ENCODE measurements at places on chromosomes 16 and 17.

DNA sequence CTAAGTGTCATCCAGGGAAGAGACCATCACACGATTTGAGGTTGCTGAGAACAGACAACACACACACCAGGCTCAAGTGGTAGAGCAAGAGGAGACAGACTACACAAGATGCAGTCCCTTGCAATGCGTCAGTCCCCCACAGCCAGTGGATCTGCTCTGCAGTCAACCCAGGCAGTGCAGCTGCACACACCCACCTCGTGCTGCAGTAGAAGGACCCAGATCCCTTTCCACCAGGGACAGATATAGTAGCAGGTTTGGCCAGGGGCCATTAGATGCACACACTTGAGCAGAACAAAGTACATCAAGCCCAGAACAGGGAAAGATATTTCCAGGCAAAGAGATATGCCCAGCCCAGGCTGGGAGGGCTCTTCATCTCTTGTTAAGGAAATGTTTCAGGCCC is 112.9 kb downstream of the GRIN2A start:
- no peak for DNase-seq

GRCh38 chr17:79810130-79811010 is 13.5 kb upstream of the CBX8 start:
- DNase-seq, result peak; percentile 73

DNA sequence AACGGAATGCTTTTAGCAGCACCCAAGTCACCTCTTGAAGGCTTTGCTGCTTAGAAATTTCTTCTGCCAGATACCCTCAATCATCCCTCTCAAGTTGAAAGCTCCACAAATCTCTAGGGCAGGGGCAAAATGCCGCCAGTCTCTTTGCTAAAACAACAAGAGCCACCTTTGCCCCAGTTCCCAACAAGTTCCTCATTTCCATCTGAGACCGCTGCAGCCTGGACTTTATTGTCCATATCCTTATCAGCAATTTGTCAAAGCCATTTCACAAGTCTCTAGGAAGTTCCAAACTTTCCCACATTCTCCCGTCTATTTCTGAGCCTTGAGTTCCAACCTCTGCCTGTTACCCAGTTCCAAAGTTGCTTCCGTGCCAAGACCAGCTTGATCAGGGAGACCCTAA is 27.4 kb downstream of the TMC6 start:
- no peak for DNase-seq

DNA sequence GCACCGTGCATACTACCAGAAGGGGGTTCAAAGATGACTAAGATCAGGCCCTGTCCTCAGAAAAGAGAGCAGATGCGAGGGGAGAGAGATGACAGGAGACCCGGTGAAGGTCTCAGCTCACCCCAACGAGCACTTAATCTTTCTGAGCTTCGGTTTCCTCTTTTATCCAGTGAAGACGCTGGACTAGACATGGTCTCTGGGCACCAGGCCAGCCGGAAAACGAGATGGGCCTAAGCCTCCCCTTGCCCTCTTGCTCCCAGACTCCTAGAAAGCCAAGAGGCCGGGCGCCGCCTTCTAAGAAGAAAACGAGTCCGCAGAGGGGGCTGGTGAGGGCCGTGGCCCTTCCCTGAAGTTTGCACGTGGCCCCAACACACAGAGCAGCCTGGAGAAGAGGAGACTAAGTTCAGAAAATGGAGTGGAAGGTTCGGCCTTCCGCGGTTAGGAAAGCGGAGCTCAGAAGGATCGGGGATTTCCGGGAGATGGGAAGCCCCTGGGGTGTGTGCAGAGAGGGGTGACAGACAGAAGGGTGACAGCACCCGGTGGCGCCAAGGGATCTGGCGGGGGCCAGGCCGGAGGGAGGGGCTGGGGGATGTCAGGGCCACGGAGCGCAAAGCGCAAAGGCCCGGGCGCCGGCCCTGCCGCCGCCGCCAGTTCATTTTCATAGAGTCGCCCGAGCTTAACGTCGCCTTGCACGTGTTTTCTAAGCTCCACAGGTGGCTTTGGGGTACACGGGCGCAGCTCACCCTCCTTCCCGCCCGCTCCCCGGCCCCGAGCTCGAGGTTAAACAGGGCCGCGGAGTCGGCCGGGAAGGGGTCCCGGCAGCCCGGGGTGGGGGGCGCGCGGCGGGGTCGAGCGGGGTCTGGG is 42.1 kb upstream of the BHLHA9 start:
- DNase-seq, result no peak

GRCh38 chr17:65035704-65036103 is 20.8 kb downstream of the GNA13 start:
- DNase-seq, result no peak

GRCh38 chr17:49631496-49631895 is 46.4 kb downstream of the SPOP start:
- no peak for DNase-seq

DNA sequence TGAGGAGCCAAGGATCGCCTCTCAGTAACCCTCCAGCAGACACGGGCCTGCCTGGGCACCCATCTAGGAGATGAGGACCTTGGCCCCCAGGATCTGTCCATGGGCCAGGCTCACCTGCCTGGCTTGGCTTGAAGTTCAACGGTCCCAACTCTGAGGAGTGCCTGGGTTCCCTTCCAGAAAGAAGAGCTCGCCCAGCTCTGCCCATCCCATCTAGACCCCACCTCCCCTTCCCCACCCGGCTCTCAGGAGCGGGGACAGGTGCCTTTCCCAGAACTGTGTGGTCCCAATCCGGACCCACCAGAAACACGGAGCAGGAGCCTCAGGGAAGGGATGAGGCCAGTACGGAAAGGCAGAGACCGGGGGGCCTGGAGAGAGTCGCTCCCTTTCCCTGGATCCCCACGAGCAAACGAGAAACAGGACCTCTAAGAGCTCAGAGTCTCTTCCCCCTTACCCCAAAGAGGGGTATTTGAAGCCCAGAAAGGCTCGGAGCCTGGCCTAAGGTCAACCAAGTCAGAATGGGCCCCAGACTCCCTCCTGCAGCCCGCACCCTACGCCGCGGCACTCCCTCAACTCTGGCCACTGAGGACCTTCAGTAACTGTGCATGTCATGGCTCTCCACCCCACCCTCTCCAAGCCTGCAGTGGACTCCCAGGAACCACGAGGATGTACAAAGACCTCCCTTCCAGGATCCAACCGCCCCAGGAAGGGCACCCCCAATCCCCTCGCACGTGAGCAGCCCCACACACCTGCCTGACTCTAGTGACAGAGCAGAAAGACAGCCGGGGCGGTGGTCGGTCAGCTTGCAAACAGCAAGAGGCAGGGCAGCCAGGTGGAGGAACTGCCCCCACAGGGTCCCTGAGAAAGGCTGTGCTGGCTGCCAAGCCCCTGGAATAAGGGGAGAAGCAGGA is 5.4 kb downstream of the CLUH start:
- DNase-seq, result no peak

GRCh38 chr17:21371511-21372081 is 4.6 kb upstream of the KCNJ12 start:
- DNase-seq, result no peak

- no peak for DNase-seq
These were observed 1.4 kb downstream of the WDR81 start for GRCh38 chr17:1725642-1726511.

- DNase-seq, result peak; percentile 8
These were observed 14.2 kb downstream of the POLR3K start for GRCh38 chr16:38941-39892.

GRCh38 chr17:70857351-70857750 is 688.0 kb downstream of the KCNJ2 start:
- no peak for DNase-seq

DNA sequence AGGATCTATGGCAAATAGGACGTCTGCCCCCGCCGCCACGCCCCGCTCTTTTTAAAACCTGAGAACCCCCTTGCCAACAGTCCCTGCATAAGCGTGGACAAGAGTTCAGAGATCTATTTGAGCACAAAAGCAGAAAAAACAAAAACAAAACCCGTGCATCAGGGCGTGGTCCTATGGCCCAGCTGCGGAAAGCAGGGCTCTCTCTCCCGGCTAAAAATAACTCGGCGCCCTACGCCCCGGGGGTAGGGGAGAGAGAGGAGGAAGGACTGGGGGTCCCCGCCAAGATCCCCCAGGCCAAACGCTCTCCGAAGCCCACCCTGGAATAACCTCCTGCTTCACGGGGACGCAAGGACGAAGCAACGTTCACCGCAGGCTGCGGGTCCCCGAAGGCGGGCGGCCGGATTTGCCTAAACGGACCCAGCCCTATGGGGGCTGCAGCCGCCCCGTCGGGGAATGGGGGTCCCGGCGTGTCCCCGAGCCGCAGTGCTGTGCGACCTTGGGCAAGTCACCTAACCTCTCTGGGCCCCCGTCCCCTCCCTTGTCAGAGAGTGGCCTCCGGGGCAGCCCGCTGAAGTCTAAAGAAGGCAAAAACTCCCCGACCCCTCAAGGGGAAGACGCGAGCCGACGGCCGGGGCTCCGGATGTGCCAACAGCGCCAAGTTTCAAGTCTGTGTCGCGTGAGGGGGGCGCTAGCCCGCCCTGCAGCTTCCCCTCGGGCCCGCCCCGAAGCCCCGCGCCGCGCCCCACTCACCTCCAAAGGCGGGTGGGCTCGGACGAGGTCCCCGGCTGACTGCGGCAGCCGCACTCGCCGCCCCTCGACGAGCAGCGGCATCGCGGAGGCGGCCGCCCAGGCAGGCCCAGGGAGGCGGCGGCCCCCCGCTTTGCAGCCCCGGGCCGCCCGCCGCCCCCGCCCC is 477 bp downstream of the NTAN1 start:
- no peak for DNase-seq

DNA sequence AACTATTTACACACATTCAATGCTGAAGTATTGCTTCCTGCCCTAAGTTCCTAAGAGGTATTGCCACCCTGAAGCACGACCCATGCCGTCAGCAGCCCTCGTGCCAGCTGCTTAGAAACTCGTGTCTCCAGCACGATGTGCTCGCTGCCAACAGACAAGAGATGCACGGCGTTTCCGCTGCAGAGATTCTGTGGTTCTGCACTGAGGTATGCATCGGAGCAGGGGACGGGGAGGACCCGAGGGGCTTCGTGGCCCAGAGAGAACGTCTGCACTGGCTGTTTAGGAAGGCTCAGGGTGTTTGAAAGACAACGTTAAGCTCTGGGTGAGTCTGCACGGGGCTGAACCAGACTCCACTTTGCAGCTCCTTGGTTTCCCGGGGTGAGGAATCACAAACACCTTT is 82.7 kb upstream of the CREBBP start:
- no peak for DNase-seq

DNA sequence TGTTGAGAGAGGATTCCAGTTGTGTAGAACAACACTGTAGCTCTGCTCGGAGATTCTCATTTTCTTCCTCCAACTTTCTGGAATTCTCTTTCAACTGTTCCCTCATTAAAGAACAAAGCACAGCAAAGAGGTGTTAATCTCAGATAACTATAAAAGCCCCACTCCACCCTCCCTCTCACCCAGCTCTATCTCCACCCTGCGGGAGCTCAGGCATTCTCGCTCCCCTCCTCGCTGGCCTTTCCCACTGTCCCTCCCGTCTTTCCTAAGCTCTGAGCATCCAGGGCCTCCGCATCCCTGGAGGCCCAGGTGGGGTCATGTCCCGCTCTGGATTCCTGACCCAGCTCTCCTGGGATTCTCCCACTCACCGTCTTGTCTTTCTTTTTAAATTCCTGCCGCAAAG is 35.1 kb downstream of the DHX38 start:
- no peak for DNase-seq

GRCh38 chr17:76268015-76268749 is 3.0 kb downstream of the UBALD2 start:
- no peak for DNase-seq

DNA sequence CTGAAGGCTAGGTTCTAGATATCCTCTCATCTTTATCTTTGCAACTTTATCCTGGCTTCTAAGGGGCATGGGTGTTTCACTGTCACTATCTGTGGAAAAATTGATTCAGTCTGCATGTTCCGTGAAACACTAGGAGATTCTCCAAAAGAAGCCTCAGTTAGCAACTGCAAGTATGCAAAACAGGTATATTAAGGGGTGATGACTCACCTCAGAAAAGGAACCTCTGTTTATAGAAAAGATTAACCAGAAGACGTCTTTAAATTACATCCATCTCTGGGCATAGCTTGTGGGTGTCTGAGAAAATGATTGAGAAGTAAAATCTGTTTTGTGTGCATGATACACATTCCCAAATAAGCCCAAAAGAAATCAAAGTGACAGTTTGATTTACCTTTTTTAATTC is 353.8 kb upstream of the HSBP1 start:
- no peak for DNase-seq

DNA sequence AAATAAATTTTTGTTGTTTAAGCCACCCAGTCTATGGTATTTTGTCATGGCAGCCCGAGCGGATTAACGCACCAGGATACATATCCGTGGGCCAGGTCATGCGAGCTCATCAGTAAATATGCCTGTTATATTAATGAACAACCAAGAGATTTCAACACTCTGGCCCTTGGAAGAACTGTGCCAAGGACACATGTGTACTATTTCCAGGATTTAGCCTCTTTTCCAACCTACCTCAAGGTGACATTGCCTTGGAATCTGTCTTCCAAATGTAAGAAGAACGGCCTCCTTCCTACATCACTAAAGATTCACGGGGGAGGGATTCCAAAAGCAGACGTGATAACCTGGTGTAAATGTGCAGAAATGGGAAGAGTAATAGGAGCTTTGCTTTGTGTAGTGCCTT is 72.8 kb upstream of the DYNLRB2 start:
- DNase-seq, result no peak

Data from RCC 7860 (cell line).